ENCODE measurements at places on chromosomes 4 and X.

- peak; percentile 66 for DNase-seq
Measured at GRCh38 chr4:90030953-90031352, 96.2 kb upstream of the CCSER1 start.

DNA sequence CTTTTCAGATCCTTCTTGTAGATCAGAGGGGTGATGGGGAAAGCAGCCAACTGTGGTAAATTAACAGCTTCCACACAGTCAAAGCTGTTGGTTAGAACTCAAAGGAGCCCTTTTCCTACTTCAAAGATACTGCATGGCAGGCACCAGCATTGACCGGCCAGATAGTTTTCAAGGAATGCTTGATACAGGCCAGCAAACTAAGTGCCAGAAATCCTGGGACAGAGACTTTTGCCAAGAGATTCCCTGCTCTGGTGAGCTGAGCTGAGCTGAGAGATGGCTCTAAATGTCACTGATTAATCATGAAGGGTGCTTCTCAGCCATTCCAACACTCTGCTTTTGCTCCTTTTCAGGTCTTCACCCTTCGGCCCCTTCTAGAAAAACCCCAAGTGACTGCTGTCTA lies 131.6 kb upstream of the MED14 start:
- no peak for DNase-seq

DNA sequence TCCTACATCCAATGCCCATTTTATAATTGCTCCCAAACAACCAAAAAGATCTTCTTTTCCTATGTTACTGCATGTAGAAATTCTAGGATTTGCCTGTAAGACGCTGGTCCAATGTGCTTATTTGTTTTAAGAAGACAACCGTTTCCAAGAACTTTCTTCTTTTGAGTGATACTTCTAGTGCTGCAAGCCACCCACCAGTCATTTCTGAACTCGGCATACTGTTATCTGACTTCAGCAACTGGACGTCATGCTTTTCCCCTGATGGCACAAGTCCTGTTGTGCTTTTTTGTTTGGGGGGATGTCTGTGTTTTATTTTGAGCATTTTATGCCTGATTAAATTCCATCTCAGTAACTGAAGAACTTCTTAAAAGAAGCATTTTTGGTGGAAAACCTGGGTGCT lies 16.0 kb upstream of the RAP1GDS1 start:
- no peak for DNase-seq

GRCh38 chr4:66017671-66018070 lies 347.4 kb upstream of the EPHA5 start:
- no peak for DNase-seq

DNA sequence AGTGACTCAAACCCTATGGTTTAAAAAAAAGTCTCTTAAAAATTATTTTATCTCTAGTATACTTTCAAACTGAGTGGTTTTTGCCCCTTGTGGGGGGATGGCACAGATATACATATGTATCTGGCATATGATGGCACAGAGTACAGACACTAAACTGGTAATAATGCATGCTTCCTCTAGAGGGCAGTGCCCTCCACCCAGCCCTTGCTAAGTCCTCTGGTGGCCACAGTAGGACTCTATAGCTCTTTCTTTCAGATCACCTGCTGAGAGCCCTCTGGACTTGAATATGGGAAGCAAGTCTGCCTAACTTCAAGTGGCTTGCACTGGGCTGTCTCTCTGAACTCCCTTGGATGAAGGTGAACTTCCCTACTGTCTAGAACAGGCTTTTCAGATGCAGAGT lies 66.3 kb downstream of the TSPAN7 start:
- DNase-seq, result peak; percentile 65

- DNase-seq, result no peak
Measured at GRCh38 chrX:78330068-78330467, 2.7 kb upstream of the CYSLTR1 start.

GRCh38 chrX:9687899-9688298 lies 77.7 kb downstream of the GPR143 start:
- no peak for DNase-seq
